ENCODE measurements at places on chromosomes 2 and 18.

DNA sequence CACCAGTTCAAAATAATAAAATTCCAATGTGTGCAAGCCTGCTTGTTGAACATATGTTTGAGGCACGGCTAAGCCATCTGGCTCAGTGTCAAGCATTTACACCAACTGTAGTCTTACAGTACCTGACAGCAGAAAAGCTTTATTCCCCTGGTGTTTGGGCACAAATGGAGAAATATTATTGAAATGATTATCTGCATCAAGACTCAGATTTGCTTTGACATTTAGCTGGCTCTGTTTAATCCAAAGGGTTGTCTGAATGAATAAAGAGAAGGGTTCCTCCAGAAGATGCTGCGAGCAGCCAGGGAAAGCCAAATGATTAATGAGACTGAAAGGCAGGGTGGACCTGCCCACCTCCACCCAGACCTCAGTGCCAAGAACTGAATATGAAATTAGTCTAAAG is 393.2 kb upstream of the GALNT5 start:
- no peak for DNase-seq

DNA sequence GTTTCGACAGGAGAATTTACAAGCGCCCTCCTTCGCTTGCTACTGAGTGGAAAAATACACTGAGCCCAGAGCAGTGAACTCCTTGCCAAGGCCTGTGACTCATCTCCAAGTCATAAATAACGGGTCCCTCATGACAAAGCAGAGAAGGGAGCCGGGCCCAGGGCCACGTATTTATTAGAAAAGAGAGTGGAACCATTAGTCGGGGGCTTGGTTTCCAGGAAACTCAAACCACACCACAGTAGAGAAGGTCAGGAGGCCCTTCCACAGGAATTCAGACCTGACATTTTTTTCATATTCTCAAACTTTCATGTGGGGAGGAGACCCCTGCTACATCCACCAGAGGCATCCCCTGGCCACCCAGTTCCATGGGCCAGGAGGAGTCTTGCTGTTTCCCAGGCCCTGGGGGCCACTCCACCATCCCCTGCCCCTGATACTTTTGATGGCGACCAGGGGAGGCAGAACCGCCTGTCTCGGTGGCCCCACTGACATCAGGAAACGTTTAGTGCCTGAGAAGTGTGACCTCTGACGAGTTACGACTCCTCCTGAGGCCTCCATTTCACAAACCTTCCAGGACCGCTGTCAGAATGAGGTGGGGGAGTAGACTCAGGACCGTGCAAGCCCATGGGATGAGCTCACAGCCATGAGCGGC is 289.7 kb downstream of the DYSF start:
- DNase-seq = no peak

DNA sequence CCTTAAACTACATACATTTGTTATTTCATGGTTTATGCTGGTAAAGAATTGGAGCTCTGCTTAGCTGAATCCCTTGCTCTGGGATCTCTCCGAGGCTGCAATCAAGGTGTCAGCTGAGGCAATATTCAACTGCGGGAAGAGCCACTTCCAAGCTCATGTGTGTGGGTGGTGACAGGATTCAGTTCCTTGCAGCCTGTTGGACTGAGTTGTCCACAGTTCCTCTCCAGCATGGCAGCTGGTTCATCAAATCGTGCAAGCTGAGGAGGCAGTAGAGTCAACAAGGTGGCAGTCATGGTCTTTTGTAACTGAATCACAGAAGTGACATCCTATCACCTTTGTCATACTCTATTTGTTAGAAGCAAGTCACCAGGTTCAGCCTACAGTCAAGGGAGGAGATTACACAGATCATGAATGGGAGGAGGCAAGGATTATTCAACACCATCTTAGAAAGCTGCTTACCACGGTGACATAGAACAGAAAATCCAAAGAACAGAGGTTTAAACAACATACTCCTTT is 56.9 kb downstream of the CTIF start:
- no peak for DNase-seq

GRCh38 chr18:3391704-3392466 is 58.1 kb upstream of the TGIF1 start:
- no peak for DNase-seq

DNA sequence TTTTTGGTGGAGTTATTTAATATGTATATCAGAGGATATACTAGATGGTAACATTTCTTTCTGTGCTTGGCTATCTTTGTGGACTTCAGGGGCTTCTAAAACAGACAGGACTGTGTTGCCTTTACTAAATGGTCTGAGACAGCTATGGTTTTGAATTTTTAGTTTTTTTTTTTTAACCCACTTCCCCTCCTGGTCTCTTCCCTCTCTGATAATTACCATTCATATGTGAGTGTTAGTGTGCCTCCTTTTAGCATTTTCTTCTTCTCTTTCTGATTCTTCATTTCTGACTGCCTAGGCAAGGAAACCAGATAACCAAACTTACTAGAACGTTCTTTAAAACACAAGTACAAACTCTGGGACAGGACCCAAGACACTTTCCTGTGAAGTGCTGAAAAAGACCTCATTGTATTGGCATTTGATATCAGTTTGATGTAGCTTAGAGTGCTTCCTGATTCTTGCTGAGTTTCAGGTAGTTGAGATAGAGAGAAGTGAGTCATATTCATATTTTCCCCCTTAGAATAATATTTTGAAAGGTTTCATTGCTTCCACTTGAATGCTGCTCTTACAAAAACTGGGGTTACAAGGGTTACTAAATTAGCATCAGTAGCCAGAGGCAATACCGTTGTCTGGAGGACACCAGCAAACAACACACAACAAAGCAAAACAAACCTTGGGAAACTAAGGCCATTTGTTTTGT is 52.7 kb downstream of the SMAD4 start:
- DNase-seq = no peak

DNA sequence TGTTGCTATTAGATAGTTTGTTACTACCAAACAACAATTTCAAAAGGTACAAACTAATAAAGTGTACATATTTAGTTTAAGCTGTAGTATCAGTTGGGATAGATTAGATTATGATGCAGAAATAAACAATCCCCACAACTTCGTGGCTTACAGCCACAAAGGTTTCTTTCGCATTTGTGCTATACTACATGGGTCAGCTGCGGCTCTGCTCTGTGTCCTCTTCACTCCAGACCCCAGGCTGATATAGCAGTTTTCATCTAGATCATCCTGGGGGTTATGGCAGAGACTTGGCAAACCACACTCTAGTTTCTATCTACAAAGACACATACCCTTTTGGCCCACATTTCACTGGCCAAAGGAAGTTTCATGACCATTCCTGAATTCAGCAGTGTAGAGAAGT is 108.0 kb upstream of the SP5 start:
- DNase-seq = no peak

Measured in stimulated activated CD8-positive, alpha-beta memory T cell treated with anti-CD3 and anti-CD28 coated beads, Interleukin-15, amount 100 ng/mL, for 24 hours (primary cell).